ENCODE measurements at places on chromosomes 4 and X.

- DNase-seq, result no peak
Observed at GRCh38 chrX:109920325-109920724, 82.6 kb upstream of the TMEM164 start.

DNA sequence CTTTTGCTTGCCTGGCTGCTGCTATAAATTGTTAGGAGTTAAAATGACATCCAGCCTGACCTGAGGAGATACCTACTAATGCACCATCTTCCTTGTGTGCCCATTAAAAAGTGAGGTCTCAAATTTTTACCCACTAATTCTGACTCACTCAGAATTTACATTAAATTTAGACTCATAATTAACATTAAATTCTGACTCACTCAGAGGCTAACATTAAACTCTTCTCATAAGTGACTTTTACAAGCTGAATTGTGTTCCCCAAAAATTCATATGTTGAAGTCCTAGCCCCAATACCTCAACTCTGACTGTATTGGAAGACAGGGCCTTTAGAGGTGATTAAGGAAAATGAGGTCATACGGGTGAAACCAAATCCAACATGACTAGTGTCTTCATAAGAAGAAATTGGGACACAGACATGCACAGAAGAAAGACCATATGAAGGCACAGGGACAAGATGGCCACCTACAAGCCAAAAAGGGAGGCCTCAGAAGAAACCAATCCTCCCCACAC lies 11.8 kb downstream of the CASP6 start:
- DNase-seq, result no peak

GRCh38 chr4:107666134-107666533 lies 53.9 kb downstream of the PAPSS1 start:
- no peak for DNase-seq

- no peak for DNase-seq
Observed at GRCh38 chrX:47707031-47707780, 48.2 kb upstream of the UXT start.

DNA sequence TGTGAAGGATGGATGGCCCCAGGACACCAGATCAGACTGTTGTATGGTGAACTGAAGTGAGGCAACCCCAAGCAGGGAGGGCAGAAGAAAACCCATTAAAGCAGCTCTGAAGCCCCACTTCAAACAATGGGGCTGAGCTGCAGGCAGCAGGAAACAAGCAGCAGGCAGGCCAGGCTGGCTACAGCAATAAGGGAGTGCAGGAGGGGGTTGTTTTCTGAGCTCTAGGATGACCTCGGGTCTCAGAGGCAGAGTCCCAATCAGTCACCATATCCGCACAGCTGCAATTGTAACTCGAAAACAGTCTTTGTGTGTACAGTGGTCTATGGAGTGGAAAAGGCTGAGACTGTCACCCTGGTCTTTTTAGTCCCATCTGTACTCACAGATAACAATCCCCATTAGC lies 90.4 kb downstream of the COL4A6 start:
- no peak for DNase-seq

- DNase-seq, result no peak
Observed at GRCh38 chr4:152462047-152462446, 73.8 kb downstream of the FBXW7 start.

GRCh38 chr4:140904904-140905303 lies 148.7 kb upstream of the TBC1D9 start:
- DNase-seq, result no peak

DNA sequence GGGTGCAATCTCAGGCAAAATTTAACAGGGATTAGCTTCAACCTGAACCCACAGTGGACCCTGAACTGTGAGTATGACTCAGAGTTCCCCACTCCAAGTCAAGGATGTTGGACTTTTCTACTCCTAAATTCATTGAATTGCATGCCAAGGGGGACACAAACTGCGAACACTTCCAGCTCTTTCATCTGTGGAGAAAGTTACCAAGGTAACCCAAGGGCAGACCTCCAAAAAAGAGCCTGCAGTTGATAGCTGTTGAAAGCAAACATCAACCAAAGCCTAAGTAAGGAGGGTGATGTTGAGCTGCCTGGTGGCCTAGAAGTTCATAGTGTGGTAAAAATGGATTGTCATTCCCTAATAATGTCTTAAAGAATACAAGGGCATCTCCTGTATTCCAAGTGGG lies 1242.9 kb downstream of the C4orf33 start:
- peak; percentile 8 for DNase-seq

DNA sequence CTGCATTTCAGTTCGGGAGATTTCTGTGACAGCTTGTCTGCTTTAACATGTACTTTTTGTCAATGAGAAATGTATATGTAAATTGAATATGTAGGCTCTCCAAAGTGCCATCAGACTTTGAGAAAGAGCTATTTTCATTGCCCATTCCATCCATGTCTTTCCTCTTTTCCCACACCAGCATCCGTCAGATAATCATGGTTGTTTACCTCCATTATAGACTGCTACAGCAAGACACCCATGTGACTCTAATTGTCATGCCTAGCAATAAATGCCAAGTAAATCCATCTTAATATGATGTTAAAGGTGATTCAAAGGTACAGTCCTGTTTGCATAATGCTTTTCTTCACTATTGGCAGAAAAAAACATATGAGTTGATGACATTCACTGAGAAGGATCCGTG lies 1019.3 kb upstream of the GRID2 start:
- no peak for DNase-seq

DNA sequence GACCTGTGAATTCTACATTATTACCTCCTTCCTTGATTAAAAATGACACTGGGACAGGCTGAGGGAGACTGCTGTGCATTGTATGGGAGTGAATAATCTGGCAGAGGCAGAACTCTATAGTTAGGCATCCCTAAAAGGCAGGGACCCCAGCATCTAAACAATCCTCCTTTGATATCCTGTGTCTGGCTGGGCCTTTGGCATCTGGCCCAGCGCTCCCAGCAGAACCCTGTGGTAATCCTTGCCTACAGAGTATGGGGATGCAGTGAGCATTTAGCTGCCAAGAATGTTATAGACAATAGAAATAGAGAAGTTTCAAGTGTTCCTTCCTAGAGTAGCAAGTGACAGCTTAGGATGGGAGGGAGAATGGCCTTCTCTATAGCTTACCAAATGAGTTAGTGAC lies 38.5 kb downstream of the ZCCHC12 start:
- DNase-seq, result no peak

- no peak for DNase-seq
Observed at GRCh38 chr4:155722336-155722735, 36.5 kb upstream of the GUCY1B1 start.

DNA sequence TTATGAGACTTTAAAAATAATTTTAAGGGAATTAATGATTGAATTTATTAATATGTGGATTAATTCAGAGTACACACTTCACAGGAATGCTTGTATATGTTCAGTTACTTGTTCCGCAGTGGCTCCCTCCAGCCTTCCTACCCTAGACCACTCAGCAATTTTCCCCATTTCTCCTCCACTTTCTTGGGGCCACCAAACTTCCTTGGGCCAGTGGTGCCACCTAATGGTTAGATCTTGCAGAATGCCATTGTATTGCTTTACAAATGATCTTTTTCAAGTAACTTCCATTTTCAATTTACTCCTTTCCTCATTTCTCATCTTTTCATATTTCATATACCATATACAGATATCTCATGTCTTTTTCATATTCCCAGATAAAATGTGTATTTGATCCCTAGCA lies 3.6 kb upstream of the RNF175 start:
- DNase-seq, result no peak
